Stimulated activated CD4-positive, alpha-beta T cell treated with anti-CD3 and anti-CD28 coated beads, Interleukin-1b, Interleukin-23, amount 100 ng/mL, for 48 hours (primary cell): ENCODE measurements at places on chromosomes 6 and 20.
A peak's percentile ranks its signal among the peaks of the same experiment; 100 is the strongest.

- no peak for DNase-seq
Measured at GRCh38 chr6:119390247-119390793, 40.8 kb upstream of the MAN1A1 start.

DNA sequence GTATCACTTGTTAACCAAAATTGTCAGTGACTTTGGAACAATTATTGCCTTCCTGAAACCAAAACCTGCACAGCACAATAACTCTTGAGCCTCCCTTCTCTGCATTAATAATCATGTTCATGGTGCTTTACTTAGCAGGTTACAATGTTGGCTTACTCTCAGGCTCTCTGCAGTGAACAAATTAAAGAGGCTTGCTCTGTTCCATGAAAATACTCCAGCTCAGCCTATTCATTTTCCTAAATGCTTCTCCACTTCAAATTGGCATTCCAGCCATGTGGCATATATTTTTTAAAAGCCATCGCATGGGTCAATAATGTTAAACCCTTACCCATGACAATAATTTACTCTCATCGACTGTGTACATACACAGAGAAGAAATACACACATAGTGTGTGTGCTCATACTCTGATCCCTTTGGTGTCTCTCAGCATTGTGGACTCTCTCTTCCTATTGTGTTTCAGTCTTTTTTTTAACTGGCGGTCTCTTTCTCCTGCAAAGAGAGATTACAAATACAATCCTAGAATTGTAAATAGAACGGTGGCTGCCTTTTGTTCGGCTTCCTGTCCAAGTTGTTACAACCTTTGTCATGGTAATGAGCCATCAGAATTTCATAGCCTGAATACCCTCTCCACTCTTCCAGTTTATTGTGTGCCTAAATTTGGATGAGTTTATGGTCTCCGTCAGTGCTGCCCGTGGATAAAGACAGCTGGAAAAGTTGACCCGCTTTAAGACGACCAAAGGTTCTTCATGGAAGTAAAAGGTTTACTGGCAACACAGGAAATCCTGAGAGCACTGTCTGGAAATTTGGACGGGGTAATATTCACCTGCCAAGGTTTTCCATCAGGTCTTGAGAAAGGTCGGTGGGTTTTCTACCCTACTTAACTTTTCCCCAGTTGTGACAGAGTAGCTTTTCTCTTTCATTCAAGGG lies 263.6 kb downstream of the CD83 start:
- DNase-seq = no peak

- DNase-seq = no peak
Measured at GRCh38 chr20:59471653-59472421, 132.5 kb upstream of the PHACTR3 start.

DNA sequence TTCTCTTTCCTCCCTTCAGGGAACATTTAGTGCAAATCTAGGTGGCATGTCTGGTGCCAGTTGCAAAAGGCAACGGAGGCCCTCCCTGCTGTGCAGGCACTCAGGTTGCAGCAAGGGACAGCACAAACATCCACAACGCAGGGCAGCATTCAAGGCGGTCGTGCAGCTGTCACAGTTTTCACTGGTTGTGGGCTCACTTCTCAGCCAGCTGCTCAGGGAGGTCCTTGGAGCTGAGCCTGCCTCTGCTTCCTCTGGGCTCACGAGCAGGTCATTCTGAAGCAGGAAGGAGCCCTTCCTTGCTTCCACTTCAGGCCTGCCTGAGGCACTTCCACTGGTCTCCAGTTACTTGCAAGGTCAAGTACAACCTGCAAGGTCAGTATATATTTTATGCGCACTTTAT lies 3.8 kb upstream of the NPEPL1 start:
- no peak for DNase-seq

GRCh38 chr6:57268294-57268640 lies 46.2 kb upstream of the RAB23 start:
- no peak for DNase-seq

DNA sequence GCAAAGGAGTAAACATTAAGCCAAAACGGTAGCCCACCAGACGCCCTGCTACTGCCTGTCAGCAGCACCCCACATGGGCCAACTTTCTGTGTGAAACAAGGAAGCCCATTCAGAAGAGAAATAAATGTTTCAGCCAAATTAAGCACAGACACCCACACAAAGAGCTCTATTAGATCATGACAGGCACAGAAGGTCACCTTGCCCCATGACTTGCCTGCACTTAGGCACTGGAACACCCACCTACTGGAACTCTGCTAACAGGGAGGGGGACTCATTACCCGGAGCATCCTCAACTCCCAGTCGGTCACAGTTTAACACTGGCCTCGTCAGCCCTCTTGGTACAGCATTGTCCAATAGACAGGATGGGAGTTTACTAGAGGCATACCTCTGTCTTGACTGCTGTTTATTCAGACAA lies 31.8 kb downstream of the GFOD1 start:
- no peak for DNase-seq

DNA sequence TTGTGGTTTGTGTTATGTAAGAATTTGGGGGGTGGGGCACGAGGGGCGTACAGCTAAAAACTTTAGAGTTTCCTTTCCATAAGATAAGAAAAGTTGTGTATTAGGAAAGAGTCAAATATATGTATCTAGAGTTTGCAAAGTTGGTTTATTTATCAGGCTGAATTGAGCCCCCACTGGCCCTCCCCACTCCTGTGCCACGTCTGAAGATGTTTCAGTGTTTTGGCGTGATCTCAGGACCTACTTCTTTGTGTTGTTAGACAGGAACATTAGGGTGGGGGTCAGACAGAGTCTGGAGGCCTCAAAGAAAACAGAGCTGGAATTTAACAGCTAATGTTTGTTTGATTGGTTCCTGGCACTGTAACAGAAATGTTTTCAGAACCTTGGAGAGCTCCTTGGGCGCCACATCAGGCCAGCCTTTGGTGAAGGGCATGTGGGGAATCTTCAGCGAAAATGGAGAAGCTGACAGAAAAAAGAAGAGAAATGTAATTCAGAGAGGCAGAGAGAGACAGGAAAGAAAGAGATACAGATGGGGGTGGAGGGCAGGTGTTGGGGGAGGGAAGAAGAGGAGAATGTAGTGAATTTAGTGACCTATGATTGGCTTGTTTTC lies 674 bp downstream of the NRSN1 start:
- peak; percentile 4 for DNase-seq

GRCh38 chr6:130203370-130203769 lies 19.4 kb downstream of the SAMD3 start:
- no peak for DNase-seq

- no peak for DNase-seq
Measured at GRCh38 chr6:66538551-66539135, 831.6 kb upstream of the EYS start.

- DNase-seq = no peak
Measured at GRCh38 chr6:2639896-2640295, 110.8 kb downstream of the MYLK4 start.

- DNase-seq = peak; percentile 21
Measured at GRCh38 chr20:35523298-35523888, 6.1 kb downstream of the C20orf173 start.

GRCh38 chr6:443621-444159 lies 52.1 kb downstream of the IRF4 start:
- no peak for DNase-seq

- no peak for DNase-seq
Measured at GRCh38 chr6:34239500-34239825, 2.8 kb downstream of the HMGA1 start.

DNA sequence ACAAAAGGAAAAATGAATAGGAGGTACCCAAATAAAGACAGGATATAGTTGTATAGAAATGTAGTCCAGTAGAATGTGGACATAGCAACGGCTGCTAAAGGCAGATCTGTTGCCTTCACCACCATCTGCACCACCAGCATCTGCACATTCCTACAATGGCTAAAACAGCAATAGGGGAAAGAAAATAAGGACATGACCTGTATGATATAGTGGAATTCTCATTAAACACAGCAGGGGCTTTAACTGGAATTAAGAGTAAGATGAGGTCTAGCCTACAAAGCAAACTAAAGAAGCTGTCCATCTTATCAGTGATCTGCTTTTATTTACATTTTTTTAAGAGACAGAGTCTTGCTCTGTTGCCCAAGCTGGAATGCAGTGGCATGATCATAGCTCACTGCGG lies 26.8 kb upstream of the SCAF8 start:
- DNase-seq = no peak

DNA sequence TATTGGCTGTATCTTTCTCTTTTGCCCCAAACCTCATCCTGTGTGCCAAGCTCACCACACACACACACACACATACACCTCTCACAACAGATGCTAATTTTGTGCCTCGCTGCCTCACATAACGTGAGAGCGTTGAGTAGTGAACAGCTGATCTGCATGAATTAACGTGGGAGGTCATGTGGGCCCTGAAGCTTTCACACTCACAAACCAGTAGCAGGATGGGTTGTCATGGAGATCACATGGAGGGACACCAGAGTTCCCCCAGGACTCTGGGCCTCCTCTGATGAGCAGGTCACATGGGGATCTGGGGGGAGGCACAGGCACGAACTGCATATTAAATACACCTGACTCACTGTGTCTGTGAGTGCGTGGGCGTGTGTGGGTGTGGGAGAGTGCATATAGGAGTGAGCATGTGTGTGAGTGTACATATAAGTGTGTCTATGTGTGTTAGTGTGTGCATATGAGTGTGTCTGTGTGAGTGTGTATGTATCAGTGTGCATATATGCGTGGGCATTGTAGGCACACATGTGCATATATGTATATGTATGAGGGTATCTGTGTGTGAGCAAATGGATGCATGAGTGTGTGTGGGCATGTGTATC lies 62.7 kb upstream of the SULF2 start:
- no peak for DNase-seq

GRCh38 chr6:133947302-133947900 lies 5.6 kb upstream of the TBPL1 start:
- no peak for DNase-seq

DNA sequence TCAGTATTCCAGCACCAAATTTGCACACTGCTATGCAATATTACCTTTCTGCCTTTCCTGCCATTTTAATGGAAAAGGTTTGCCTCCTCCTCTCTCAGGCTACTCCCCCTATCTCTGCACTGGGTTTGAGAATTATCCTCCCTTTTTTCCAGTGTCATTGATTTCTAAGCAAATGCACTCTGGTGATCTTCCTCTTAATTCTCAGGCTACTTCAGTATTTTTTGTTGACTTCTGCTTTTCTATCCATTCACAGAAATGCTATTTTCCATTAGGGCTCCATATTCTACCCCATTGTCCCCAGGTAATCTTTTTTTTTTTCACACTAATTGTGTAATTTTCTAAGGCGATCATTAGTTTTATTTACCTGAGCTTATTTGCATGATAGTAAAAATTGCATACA lies 144.0 kb downstream of the GJA1 start:
- no peak for DNase-seq

DNA sequence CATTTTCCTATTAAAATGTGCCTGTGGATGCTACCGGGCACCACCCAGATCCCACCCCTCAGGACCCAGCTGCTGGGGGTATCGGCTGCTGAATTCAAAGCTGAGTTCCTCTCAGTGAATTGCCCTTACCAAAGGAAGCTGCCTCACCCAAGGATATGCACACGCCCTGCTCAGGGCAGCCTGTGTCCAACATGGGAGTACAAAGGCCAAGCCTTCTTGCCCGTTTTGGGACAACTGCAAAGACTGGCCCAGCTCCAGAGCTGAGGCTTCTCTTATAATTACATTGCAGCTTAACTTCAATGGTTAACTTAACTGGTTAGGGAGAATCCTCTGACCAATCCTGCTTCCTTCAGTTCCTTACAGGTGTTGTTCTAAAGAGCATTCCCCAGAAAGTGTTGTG lies 19.8 kb upstream of the FANCE start:
- DNase-seq = no peak

- no peak for DNase-seq
Measured at GRCh38 chr6:116268589-116269293, 11.0 kb downstream of the TSPYL1 start.

- no peak for DNase-seq
Measured at GRCh38 chr6:170253226-170253909, 37.5 kb downstream of the DLL1 start.

DNA sequence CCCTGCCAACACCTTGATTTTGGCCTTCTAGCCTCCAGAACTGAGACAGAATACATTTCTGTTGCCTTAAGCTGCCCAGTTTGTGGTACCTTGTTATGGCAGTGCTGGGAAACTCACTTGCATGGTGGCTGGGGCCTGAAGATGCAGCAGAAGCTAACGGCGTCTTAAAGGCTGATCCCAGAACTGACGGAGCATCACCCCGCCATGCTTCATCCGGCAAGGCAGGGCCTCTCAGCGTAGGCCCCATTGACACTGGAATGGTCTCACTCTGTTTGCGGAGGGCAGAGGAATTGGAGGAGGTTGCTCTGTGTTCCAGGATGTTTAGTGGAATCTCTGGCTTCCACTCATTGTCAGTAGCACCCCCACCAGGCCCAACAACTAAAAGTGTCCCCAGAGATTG lies 102.1 kb downstream of the JPH2 start:
- DNase-seq = no peak

DNA sequence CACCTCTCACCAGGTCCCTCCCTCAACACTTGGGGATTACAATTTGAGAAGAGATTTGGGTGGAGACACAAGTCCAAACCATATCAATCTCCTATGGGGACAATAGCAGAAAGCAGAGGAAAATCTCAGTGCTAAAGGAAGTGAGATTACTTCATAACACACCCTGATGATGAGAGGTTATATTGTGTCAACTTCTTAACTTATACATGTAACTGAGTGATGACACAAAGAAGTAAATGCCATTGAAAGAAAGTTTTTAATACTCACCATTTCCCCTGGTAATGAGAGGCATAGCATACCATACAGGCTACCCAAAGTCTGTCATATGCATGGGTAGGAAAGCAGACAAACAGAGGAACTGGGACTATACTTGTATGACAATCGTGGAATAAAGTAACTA lies 137.2 kb downstream of the MMUT start:
- DNase-seq = no peak

GRCh38 chr6:155645325-155645724 lies 189.7 kb upstream of the NOX3 start:
- no peak for DNase-seq

GRCh38 chr6:26351544-26351953 lies 13.4 kb upstream of the BTN3A2 start:
- no peak for DNase-seq

GRCh38 chr6:34904990-34905613 lies 16.0 kb downstream of the ANKS1A start:
- DNase-seq = no peak

DNA sequence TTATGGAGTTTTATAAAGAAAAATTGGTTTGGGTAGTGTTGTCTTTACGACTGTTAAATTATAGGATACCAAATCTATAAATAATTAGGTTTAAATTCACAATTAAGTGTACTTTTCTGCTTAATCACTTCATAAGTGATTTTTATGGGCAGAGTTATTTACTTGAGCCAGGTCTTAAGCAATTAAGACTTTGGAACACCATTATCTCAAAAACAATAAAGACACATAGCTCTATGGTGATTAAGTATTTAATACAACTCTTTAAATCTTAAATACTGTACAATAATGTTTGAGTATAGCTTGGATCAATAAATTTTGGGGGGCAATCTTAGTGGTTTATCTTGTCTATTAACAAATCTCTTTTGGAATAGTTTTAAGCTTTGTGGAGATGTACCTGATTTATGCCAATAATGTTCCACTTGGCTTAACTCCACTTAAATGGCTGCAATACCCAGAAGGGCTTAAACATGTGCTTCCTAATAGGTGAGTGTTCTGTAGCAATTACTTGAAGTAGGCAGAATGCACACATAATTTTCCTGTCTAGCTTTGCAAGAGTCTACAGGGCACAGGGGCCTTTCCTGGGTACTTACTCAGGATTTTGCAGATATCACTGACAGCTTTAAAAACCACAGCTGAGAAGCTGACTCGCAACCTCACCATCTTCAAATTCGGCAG lies 7.5 kb downstream of the FERMT1 start:
- DNase-seq = no peak

GRCh38 chr6:38599966-38600550 lies 39.7 kb downstream of the BTBD9 start:
- no peak for DNase-seq

- DNase-seq = no peak
Measured at GRCh38 chr6:110581679-110582078, 105.3 kb upstream of the SLC22A16 start.
